ENCODE measurements at places on chromosomes 16 and 17.

DNA sequence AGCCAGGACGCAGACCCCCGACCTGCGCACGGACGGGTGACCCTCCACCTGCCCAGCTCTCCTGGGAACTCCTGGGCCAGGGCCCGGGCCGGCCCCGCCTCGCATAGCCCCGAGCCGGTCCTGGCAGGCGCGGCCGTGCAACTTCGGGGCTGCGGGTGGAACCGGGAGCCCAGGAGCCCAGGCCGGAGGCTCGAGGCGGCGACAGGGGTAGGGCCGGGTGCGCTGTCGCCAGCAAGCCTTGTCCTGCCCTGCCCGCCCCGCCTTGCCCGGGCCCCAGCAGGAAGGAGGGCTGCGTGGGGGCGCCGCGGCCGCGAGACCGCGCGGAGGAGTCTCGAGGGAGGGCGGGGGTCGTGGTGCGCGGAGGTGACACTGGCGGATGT is 408 bp downstream of the LMF1 start:
- DNase-seq: no peak

GRCh38 chr16:3202903-3203539 is 15.0 kb downstream of the OR1F1 start:
- DNase-seq: no peak

GRCh38 chr17:80656590-80656989 is 112.0 kb downstream of the RPTOR start:
- no peak for DNase-seq

DNA sequence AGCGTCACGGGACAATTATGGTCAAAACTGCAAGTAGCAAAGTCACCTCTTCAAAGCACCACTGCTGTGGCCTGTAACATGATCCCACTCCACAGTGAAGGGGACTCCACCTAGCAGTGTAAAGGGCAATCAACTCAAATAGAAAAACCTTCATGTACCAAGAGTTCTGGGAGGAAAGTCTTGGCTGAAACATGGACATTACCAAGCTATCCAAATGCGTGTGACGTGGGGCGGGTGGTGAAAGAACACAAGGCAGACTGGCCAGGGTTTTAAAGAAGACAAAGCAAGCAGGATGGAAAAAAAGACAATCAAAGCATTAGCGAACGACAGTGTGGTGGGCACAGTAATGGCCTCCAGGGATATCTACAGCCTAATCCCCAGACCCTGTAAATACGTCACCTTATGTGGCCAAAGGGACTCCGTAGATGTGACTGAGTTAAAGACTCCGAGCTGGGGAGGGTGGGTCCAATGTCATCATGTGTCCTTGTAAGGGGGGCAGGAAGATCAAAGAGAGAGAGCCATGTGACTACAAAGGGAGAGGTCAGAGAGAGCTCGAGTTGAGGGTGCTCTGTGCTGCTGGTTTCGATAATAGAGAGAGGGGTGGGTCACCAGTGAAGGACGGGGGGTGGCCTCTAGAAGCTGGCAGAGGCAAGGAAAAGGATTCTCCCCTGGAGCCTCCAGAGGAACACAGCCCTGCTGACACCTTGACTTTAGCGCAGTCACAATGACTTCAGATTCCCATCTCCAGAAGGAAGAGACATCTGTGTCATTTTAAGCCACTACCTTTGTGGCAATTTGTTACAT is 6.0 kb downstream of the HSDL1 start:
- DNase-seq: no peak

DNA sequence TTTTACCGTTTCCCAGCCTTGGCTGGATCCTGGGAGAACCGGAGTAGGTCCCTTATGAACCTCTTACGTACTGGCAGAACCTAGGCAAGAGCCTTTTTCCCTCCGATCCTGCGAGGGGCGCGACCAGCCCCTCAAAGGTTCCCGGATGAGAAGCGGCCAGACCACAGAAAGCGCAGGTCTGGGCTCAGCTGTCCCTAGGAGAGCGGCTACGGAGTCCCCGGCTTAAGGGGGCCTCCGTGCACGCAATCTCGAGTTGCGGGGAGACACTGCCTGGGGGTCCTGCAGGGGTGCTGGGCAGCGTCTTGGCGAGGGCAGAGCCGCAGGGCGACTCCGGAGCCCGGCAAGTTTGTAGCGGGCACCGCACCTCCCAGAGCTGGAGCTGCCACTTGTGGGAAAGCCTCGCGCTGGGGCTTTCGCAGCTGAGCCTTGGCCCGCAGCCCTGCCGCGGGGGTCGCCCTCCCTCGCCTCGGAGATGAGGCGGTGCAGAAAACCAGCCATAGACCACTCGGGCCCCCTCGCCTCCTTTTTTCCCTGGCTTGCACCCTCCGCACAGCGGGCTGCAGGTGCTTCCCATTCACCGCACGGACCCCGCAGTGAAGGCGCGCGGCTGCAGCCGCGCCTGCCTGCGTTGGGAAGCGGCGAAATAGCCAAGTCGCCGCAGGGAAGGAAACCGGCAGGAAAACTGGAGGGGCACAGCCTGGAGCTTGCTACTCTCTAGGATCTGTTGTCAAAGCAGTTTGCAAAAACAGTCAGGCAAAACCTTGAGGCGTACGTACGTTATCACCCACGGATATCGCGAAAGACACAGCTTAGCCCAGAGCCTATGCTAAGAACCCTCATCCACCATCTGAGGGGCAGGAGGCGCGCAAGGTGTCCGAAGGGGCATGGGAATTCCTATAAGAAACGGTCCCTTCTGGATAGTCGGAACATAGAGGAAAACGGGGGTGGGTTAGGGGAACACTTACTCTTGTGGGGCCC is 834 bp downstream of the CDH8 start:
- DNase-seq: no peak

DNA sequence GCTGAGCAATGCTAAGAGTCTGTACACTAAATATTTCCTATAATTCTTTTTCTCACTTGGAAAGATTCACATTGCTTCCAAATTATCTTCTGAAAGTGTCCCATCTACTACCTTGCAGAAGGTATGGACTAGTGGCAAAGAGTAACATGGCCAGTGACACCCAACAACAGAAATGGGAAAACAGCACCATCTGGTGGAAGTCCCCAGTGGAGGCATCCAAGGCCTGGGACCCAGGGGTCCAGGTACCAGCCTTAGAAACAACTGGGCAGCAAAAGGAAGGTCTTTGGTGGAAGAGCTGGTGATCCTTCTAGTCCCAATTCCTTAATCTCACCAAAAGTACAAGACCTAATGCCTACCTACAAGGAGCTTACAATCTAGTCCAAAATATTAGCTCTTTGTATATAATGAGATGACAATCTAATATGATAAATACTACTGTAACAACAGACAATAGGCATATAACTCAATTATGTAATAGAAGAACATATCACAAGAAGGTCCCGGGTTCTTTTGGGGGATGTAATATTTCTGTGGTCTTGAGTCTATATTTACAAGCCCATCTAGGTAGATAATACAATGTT is 55.3 kb downstream of the SKAP1 start:
- DNase-seq: peak; percentile 48

DNA sequence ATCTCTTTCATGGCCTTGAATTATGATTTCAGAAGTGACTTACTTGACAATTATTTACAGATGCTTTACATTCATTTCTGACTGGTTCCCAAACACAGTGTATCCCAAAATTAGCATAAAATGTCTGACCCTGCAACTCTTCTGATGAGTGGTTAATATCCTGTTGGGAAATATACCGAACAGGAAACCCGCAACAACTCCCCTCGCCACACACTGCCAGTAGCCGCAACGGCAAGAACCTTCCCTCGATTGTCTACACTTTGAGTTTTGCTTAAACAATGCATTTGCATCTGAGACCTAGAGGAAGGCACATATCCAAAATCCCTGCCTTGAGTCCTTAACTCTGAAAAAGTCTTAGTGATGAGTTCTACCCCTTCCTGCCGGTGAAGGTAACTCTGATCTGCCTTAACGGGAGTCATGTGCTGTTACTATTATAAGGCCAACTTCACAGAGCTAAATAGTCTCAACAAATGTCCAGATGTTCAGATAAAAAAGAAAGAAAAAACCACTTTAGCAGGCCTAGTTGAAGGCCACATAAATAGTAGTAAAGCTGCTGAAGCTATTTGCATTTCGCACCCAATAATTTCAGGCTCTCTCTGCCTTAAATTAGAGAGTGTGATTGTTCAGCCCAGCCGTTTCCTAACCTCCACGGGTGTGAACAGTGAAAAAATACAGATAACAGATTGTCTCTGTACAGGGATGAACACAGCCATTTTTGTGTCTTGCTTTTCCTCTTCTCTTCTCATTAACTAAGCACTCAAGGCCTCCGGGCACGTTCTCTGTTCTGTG is 321.1 kb downstream of the HS3ST3B1 start:
- DNase-seq: no peak

- no peak for DNase-seq
Observed at GRCh38 chr16:582614-583331, 7.1 kb upstream of the RAB40C start.

- no peak for DNase-seq
Observed at GRCh38 chr16:52584354-52585320, 37.7 kb upstream of the TOX3 start.

DNA sequence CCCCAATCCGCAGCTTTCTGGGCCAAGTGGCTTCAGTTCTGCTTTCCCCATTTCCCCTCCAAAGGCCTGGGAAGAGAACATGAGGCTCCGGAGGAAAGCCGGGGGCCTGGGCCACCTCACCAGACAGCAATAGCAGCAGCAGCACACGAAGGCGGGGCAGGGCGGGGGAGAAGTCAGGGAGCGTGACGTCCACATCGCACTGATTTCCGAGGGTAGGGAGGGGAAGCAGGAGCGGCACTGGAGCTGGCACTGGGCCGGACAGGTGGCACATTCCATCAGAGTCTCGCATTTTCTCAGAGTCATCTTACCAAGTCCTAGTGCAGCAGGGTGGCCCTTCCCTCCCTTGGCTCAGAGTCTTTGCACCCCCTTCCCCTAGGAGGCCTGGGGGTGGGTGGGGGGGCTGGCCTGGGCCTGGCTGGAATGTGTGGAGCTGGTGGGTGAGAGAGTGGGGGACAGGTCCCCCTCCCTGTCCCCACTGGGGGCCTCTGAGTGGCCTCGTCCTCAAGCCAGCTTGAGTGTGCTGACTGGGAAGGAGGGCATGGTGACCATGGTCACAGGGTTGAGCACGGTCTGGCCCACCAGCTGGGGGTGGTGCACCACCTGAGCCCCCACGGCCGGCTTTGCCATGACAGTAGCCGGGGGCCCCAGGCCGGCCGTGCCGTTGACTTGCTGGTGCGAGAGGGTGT is 14.3 kb downstream of the MNT start:
- no peak for DNase-seq

- no peak for DNase-seq
Observed at GRCh38 chr16:70561623-70562022, 38.0 kb downstream of the SF3B3 start.

- DNase-seq: peak; percentile 48
Observed at GRCh38 chr16:85296859-85297660, 184.8 kb upstream of the CIBAR2 start.

GRCh38 chr17:7466639-7467341 is 12.6 kb downstream of the ZBTB4 start:
- DNase-seq: no peak

DNA sequence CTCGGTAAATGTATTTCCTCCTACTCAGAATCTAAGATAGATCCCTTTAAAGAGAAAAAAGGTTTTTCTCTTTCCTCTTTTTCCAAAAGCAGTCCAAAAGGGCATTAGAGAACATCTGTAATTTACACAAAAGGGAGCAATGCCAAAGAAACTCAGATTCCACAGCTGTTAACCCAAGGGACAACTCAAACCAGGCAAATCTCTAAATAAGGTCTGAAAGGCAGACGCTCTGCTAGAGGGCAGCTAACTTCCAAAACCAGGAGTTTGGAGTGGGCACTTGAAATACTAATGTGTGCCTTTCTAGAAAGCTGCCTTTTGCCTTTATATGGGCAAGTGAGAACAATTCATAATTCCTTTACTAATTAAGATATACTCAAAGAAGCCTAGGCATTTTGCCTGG is 435.7 kb downstream of the ZFHX3 start:
- no peak for DNase-seq

DNA sequence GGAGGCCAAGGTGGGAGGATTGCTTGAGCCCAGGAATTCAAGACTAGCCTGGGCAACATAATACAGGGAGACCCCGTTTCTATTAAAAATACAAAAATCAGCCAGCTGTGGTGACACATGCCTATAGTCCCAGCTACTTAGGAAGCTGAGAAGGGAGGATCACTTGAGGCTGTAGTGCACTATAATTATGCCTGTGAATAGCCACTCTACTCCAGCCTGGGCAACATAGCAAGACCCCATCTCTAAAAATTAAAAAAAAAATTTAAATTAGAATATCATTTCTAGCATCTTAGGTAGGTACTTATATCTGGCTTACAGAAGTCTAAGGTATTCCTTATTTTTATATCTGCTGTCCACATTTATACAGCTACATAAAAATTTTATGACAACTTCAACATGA is 7.5 kb upstream of the SMG8 start:
- no peak for DNase-seq

DNA sequence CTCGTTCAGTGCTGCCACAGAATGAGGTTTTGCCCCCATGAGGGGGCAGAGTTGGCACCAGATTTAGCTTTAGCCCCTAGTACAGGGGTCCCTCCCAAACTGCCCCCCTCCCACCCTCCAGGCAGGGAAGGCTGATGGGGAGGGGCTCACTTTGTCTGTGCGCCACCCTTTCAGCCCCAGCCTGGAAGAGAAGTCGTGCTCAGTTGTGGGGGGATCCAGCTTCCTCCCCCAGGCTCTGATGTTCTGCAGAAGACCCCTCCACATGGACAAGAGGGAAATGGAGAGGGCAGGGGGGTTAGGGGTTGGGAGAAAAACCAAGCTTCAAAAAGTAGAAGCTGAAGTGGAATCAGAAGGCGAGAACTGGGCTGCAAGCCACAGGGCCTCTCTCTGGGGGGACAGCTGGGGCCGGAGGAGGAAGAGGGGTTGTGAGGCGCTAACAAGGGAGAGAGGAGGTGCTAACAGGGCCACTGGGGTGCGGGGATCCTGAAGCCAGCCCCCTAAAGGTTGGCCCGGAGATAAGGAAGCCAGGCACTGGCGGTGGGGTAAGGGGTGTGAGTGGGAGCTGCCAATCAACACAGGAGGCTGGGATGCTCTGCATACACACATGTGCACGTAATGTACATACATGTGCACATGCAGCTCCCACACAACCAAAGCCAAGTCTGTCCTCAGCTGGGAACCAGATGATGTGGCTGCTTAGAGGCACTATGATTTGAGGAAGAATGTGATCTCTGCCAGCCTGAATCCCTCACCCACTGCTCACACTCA is 7.0 kb upstream of the TMEM92 start:
- no peak for DNase-seq

GRCh38 chr16:17491140-17491662 is 20.4 kb upstream of the XYLT1 start:
- DNase-seq: no peak

GRCh38 chr16:35525979-35526590 is 2066.7 kb downstream of the TP53TG3F start:
- DNase-seq: no peak

- peak; percentile 40 for DNase-seq
Observed at GRCh38 chr16:24255456-24256371, at the start of gene CACNG3. Gene CACNG3 (plus strand): TSS chr16:24256335. CDS start chr16:24256755, 420 bp downstream.

- no peak for DNase-seq
Observed at GRCh38 chr17:77695386-77695785, 263.1 kb upstream of the TNRC6C start.
